Stimulated activated CD4-positive, alpha-beta T cell treated with anti-CD3 and anti-CD28 coated beads, Interleukin-1b, Interleukin-23, amount 100 ng/mL, for 48 hours (primary cell): ENCODE measurements at places on chromosomes 4 and X.

- DNase-seq = no peak
Measured at GRCh38 chrX:115260330-115260729, 26.4 kb upstream of the LRCH2 start.

DNA sequence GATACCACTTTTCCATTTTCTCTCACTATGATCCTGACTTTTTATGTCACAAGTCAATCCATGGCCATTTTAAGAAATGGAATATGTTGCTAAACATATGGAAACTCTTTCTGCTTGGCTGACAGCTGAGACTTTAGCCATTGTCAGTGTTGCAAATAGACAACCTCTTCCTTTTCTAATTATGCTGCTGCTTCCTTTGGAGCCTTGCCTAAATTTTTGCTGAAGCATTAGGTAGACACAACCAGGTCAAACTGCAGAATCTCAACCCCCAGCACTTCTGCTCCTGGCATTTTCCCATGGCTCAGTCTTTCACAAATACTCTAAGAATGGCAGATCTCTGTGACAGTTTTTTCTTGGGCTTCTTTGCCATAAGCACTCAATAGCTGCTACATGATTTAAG, 543.3 kb downstream of the GRID2 start:
- DNase-seq = no peak

DNA sequence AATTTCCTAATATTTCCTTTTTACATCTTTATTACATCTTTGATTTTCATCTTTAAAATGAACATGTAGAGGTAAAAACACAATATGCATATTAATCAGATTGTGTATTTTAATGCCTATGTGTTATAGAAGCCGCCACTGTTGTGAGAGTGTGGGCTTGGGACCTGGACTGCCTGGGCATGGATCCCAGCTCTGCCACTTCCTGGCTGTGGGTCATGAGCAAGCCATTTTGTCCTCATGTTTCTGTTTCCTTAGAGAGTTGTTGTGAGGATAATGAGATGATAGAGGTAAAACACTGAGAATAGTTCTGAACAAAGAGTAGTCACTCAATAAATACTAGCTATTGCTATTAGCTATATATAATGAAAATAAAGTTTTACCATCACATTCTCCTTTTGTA, 38.4 kb upstream of the SCOC start:
- DNase-seq = no peak

GRCh38 chrX:17032351-17032750, 85.9 kb downstream of the REPS2 start:
- DNase-seq = no peak

DNA sequence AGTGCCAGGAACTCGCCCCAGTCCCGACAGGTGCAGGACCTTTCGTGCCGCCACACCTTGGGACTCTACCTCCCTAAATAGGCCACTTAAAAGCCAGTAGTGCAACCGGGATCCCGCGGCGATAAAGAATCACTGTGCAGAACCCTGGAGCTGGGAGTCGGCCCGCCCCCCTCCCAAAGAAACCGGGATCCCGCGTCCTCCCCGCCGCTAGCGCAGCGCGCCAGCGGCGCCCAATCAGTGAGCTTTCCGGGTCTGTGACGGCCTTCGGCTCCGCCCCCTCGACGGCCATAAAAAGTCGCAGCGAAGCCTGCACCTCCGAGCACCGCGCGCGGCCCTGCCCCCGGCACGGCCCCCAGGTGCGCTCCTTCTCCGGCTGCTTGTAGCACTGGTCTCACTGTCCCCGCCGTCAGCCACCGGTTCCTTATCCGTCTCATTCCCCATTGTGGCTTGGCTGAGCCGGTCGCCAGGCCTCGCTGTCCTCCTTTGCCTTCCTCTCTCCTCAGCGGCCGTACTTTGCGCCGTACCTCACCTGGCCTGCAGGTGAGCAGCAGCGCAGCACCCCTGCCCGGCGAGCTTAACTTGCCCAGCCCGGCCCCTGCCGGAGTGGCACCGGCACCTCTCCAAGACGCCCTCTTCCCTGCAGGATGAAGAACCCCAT, at the start of gene LRAT:
TSS of gene LRAT (plus strand) at position 318 of the 658 bp plus-strand sequence. CDS start at position 645, 327 bp downstream.
- peak; percentile 37 for DNase-seq

GRCh38 chr4:111631215-111631999, 513.8 kb upstream of the FAM241A start:
- DNase-seq = no peak

- no peak for DNase-seq
Measured at GRCh38 chr4:6405397-6405706, 67.1 kb downstream of the PPP2R2C start.
